ENCODE measurements at places on chromosomes 13 and 19.
A peak's percentile ranks its signal among the peaks of the same experiment; 100 is the strongest.

GRCh38 chr13:44972956-44973581 lies 16.2 kb downstream of the NUFIP1 start:
- DNase-seq: peak; percentile 43

- no peak for DNase-seq
Observed at GRCh38 chr13:101673360-101674105, 221.1 kb downstream of the ITGBL1 start.

GRCh38 chr19:2613507-2614295 lies 88.8 kb downstream of the GNG7 start:
- peak; percentile 48 for DNase-seq

- DNase-seq: no peak
Observed at GRCh38 chr13:44808185-44808584, 181.1 kb downstream of the NUFIP1 start.

DNA sequence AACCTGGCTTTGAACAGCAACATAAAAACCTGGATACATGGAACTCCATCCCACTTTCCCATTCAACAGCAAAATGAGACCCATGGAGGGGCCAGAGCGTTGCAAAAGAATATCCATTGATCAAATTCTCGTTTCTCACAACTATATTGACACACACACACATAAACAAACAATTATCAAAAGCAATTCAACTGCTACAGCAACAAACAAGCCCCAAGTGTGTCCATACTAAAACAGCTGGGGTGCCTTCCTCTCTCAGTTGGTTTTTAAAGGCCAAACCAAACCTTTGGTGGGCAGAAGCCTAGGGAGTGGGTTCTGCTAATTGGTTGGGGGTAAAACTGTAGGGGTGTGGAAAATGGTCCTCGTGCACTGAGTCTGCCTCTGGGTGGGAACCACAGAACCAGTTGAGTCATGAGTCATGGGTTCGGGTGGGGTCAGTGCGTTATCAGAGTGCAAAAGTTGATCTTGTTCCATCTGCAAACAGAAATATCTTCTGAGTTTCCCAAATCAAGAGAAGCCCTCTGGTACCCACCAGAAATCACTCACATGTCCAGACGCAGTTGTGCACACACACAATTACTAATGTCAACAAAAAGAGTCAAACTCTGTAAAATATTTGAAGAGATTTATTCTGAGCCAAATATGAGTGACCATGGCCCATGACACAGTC lies 18.5 kb downstream of the GPR42 start:
- no peak for DNase-seq

DNA sequence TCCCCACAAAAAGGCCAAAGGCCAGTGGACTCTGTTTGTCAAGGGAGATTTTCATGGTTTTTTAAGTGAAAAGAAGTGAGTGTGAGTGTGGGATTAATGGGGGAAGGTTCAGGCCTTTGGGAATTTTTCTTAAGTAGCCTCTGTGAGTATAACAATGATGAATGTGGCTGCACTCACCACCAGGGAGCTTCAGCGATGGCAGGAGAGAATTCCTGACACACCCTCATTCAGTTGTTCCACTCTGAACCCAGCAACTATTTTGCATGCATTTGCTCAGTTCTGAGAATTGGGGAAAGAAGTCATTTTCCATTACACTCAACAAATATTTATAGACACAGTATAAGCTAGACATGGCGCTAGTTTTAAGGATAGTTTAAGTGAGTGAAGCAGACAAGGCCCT lies 117.9 kb downstream of the CCNA1 start:
- no peak for DNase-seq

DNA sequence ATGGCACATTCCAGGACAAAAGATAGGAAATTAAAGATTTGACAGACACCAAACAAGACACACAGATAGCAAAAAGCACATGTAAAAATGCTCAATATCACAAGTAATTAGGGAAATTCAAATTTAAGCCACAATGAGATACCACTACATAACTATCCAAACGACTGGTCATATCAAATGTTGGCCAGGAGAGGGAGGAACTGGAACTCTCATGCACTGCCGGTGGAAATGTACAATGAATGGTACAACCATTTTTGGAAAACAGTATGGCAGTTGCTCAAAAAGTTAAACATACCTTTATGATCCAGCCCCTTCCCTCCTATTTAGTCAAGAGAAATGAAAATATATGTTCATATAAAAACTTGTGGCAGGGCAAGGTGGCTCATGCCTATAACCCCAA lies 36.8 kb upstream of the CYP2S1 start:
- DNase-seq: no peak

DNA sequence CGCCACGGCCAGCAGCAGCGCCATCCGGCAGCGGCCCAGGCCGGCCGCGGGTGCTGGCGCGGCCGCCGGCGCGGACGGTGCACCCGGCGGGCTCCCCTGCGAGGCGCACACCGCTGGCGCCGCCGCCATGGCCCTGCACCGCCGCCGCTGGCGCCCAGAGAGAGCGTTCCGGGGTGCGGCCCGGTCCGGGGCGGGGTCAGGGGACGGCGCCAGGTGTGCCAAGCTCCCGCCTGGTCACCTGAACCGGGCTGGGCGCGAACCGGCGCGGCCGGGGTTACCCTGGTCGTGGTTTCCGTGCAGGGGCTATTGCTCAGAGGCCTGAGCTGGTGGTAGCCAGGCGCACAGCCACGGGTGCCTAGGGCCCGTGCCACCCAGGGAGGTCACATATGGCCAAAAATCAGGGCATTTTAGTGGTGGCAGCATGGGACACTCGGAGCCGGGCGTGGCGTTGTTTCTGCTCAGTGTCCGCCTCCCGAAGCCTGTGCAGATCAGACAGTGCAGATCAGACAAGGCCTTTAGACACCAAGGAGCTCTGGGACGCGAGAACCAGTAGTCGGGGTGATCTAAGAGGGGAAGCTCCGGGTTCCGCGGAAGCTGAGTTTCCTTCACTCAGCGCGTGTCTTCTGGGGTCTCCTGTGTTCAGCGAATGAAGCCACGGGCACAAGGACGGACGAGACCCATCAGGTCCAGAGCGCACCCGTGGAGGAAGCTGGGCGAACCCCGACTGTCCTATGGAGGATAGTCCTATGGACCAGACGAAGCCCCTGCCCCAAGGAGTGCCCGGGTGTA lies at the start of gene TMEM238:
TSS of gene TMEM238 (minus strand) at position 162 of the 789 bp plus-strand sequence. CDS start at position 129, 33 bp downstream.
- no peak for DNase-seq

Data from fibroblast of skin of back (primary cell).